ENCODE measurements at places on chromosomes 2 and 18. TPM values are rescaled to one million over a fixed set of nuclear protein-coding genes. Genes with fewer than 3 reads are reported as not detected.

The RNF125 gene
- 1.4 TPM for total RNA-seq

The REG3G gene
- total RNA-seq, result not detected

The ZNF516 gene
- 56.1 TPM for total RNA-seq

The MBP gene
- total RNA-seq, result 29.1 TPM

The L3MBTL4 gene
- 9.8 TPM for total RNA-seq

The OSBPL6 gene
- 3.8 TPM for total RNA-seq

The CD207 gene
- not detected for total RNA-seq

The PLEK gene
- total RNA-seq, result not detected

The VRK2 gene
- total RNA-seq, result 22.0 TPM

The VSNL1 gene
- total RNA-seq, result 0.13 TPM

The KLHL14 gene
- 3.6 TPM for total RNA-seq

The NT5C1B gene
- not detected for total RNA-seq

The LIMS3 gene
- total RNA-seq, result 0.62 TPM

The TANC1 gene
- 18.5 TPM for total RNA-seq

The ARHGAP15 gene
- not detected for total RNA-seq

The SLC16A14 gene
- total RNA-seq, result 2.8 TPM

The MROH2A gene
- total RNA-seq, result not detected

The RGPD4 gene
- not detected for total RNA-seq

The GPR75 gene
- total RNA-seq, result 1.6 TPM

The DTNA gene
- total RNA-seq, result 19.3 TPM

The PPIL3 gene
- 27.5 TPM for total RNA-seq

The FKBP7 gene
- 24.6 TPM for total RNA-seq

The EVA1A gene
- total RNA-seq, result 144 TPM

The LBX2 gene
- total RNA-seq, result 1.9 TPM

The ASB18 gene
- total RNA-seq, result not detected

Data from kidney epithelial cell (primary cell).